ENCODE measurements at places on chromosomes 16 and 17.

DNA sequence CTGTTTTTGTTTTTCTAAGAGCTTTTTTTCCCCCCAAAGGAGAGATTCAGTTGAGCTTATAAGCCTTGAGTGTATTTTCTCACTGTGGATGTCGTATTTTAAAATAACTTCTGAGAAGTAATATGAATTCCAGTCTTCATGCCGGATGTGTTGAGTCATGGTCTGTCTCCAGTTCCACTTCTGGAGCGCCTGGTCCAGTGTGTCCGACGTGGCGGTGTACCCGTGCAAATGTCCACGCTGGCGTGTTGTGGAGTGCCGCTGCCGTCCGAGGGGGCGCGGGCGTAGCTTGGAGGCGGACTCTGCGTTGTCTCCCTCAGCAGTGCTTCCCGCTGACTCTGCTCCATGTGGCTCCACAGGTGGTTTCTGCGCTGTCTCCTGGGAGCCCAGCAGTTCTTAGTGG lies 60.9 kb upstream of the ZNF750 start:
- DNase-seq: no peak

DNA sequence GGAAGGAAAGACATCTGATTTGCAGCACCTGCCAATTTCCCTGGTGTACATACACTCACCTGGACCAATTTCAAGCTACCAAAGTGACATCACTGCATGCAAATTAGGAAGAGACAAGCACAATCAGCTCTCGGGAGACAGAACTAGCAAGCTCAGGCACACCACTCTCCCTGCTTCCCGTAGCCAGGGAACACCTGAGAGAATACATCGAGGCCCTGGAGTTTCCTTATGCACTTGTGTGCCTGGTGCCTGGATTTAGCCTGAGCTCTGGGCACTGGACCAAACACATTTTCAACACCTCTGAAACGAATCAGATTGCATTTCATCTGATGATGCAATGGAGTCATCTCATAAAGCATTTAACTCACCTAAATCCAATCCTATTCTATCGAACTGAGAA lies 110.5 kb downstream of the HS3ST2 start:
- no peak for DNase-seq

DNA sequence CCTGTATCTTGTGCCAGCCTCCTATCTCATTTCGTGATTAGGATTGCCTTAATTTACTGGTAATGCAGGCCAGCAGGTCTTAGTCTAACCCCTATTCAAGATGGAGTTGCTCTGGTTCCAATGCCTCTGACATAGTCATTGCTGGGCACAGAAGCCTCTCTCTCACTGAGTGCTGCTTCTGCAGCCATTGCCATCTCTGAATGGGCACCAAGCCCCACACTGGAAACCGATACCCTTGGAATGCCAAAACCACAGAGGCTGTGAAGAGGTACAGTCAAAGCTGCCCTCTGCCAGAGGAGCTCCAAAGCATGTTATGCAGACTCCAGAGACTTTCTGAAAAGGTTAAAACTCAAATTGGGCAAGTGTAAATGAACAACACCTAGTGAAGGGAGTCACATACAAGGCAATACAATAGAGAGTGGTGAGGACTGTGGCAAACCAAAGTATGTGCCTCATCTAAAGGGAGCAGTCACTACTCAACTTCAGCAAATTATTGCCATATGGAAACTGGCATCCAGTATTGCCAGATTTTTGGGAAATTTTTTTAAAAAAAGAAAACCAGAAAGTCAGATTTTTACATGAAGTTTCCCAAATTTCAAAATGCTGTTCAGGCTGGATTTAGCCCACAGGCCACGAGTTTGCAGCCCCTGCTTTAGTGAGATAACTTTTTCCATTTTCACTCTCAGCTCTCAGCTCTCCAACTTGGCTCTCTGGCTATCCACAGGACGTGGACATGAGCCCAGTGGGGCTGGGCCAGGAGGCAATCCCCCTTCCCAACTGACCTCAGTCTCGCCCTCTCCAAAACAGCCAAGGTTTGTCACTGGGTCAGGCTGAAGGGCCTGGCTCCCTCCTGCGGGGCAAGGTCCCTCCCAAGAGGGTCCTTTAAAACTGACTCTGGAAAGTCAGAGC lies 2.1 kb upstream of the MMP2 start:
- DNase-seq: no peak

- no peak for DNase-seq
Observed at GRCh38 chr16:79856581-79856980, 256.0 kb upstream of the MAF start.

DNA sequence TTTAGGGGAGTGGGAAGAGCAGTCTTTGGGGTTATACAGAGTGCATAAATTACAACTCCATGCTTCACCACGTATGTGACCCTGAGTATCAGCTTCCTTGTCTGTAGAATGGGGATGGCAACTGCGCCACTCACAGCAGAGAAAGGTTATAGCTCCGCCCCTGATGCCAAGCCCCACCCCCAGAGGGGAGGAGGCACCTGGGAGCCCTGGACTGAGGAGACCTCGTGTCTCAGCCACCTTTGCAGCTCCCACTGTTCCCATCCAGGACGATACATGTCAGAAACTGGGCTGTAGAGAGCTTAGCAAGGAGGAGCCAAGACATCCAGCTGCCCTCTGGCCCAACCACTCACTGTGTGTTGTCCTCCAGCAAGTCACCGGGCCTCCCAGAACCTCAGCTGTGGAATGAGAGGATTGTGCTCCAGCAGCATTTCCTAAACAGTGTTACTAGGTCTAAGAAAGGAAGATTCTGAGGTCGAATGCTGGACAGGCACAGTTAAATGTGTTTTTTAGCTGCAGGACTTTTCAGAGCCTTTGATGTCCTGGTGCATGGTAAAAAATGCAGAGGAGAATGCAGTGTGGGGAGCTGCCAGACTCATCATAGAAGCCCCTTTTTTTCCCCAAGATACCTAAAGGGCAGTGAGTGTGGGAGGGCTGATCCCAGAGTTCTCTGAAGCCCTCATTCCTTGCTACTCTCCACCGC lies 49.4 kb downstream of the BEAN1 start:
- no peak for DNase-seq

- no peak for DNase-seq
Observed at GRCh38 chr17:1830288-1830687, 483 bp downstream of the RPA1 start.

DNA sequence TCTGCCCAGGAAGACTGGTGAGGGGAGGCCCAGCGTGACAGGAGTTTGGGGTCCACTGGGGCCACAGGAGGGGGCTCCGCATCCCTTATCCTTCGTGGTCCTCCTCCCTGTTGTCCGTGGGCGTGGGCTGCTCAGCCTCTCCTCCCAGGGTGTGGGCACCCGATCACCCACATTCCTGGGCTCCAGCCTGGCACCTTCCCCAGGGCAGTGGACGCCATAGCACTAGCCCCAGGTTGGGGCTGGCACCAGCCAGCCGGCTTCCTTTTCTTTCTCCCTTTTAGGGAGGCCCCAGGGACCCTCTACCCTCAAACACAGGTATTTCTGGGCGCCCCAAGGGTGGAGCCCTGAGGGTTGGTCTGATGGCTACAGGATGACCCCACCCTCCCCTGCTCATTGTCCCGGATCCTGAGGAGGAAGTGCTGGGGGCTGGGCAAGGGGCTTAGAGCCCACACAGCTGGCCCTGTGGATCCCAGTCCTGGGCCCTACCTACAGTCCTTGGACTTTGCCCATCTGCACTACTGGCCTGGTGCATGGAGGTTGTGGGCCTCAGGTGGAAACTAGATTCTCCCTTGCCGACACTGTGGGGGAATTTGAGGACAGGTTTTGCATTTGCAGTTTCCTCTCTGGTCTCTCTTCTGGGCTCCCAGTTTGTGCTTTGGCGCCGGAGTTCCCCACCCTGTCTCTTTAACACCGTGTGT lies 1.1 kb downstream of the KIF1C start:
- no peak for DNase-seq

DNA sequence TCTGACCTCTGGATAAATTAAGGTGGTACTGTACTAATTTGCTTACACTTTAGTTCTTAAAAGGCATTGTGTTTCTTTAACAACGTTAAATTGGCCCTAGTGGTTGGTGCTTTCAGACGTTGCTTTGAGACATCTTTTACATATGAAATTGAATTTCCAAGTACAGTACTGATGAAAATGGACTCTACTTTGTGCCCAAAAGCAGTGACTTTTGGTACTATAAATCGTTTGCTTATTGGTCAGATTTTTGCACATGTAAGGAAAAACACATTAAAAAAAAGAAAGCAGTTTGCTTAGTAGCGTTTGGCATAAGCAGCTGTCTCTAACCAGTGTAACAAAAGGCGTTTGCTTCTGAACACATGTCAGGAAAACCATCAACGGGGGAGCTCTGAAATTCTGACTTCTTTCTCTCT lies 139.6 kb downstream of the CDK5R1 start:
- DNase-seq: no peak

GRCh38 chr17:61492759-61493526 lies 40.7 kb downstream of the TBX4 start:
- no peak for DNase-seq

DNA sequence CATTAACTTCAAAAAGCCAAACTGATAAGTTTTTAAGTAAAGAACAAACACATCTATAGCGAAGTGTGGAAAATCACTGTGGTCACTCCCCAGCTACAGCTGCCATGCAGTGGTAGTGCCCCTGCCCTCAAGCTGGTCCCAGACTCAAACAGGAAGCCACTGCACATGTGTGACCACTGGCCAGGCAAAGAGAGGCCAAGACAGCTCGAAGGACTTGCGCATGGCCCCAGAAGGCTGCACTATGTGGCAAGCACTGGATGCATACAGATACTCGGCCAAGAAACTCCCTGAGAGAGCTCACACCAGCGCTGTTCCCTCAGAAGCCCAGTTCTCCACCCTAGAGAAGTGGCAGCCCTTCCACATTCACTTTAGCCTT lies 82.4 kb downstream of the ANKRD11 start:
- DNase-seq: no peak

- DNase-seq: no peak
Observed at GRCh38 chr16:80591071-80591915, 50.5 kb downstream of the DYNLRB2 start.

DNA sequence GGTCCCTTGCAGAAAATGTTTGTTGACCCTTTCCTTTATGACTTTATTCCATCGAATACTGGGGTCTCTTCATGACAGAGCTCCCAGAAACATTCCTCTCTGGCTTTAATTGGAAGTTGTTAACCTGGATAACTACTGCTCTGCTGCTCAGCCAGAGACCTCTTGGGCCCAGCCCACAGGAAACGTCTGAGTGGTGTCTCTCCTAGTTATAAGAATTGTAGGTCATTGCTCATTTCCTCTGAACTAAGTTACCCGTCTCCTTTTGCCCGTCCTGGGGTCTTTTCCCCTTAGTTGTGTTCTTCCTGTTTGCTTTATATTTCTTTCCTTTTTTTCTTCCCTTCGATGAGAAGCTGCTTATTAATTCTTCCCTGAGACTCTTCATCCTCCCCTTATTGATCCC lies 9.0 kb downstream of the MAP2K6 start:
- no peak for DNase-seq

DNA sequence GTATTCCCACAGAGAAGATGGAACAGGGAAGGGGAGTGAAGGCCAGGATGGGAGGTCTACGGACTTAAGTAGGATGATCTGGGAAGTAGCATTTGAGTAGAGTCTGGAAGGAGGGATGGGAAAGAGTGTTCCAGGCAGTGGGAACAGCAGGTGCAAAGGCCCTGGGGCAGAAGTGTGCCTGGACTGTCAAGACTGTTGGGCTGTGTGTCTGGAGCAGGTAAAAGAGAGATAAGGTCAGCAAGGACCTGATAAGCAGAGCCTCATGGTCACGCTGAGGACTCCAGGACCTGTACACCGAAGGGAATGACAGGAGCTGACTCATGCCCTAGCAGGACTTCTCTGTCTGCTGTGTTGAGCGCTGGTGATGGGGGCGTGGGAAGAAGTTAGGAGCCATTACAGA lies 723 bp upstream of the CARD14 start:
- no peak for DNase-seq

GRCh38 chr16:89621698-89622409 lies 8.4 kb downstream of the DPEP1 start:
- no peak for DNase-seq

- no peak for DNase-seq
Observed at GRCh38 chr16:79099716-79100115, 500.8 kb downstream of the MAF start.

- DNase-seq: no peak
Observed at GRCh38 chr16:71672803-71673581, 47.0 kb downstream of the MARVELD3 start.

DNA sequence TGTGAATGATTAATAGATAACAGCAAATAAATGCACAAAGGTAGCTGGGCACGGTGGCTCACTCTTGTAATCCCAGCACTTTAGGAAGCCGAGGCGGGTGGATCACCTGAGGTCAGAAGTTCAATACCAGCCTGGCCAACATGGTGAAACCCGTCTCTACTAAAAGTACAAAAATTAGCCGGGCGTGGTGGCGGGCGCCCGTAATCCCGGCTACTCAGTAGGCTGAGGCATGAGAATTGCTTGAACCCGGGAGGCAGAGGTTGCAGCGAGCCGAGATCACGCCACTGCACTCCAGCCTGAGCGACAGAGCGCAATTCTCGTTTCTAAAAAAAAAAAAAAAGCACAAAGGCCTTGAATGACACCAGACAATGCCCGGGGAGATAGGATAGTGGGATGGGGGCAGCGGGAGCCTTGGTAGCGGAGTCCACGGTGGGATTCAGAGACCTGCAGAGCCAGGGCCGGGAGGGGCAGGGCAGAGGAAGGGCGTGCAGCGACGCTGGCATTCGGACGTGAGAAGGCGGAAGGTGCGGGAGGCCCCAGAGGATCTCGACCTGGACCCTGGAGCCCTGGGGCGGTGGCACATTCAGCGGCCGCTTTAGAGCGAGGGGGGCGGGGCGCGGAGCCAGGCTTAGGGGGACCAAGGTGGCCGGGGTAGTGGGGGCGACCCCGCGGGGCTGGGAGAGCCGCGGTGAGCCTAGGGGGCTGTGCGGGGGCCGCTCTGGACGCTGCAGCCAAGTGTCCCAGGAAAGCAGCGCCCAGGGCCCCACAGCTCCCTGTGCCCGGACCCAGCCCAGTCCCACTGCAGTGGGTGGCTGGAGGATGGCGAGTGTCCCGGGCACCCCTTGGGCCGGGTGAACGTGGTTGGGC lies 999 bp upstream of the FLYWCH2 start:
- DNase-seq: no peak

GRCh38 chr17:64075913-64076312 lies 54.0 kb downstream of the ERN1 start:
- DNase-seq: no peak

DNA sequence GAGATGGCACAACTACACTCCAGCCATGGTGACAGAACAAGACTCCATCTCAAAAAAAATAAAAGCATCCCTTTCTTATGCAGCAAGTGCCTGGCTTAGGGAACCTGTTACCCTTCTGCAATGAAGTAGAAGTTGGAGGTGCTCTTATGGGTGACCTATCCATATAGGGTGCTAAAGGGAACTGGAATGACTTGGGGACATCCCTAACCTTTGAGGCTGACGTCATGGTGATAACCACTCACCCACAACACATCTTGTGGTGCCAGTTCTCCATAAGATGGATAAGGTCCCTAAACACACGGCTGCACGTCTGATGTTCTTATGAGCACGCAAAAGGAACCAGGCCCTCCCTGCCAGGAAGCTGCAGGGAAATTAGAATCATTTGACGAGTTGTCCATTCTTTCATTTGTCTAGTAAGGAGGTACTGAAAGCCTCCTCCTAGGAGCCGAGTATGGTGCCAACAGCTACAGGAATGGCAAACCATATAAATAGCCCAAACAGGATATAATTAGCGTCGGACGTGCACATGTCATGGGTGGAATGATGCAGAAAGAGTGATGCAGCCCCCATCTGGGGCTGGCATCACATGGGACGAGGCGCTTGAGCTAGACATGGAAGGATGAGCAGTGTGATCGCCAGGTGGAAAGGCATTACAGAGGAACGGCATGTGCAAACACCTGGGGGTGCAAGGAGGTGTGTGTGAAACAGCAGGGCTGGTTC lies 52.5 kb downstream of the ARHGAP27 start:
- DNase-seq: no peak
